Activated CD4-positive, alpha-beta T cell treated with anti-CD3 and anti-CD28 coated beads, Interleukin-2, amount 50 U/mL, for 1 hour (primary cell): ENCODE measurements at places on chromosomes 1 and 21.

- no peak for DNase-seq
Observed at GRCh38 chr21:36792505-36792967, 93.6 kb downstream of the SIM2 start.

GRCh38 chr1:88916883-88917282 is 25.5 kb upstream of the GTF2B start:
- DNase-seq = no peak

- DNase-seq = no peak
Observed at GRCh38 chr21:24844671-24845070, 762.6 kb downstream of the MRPL39 start.

DNA sequence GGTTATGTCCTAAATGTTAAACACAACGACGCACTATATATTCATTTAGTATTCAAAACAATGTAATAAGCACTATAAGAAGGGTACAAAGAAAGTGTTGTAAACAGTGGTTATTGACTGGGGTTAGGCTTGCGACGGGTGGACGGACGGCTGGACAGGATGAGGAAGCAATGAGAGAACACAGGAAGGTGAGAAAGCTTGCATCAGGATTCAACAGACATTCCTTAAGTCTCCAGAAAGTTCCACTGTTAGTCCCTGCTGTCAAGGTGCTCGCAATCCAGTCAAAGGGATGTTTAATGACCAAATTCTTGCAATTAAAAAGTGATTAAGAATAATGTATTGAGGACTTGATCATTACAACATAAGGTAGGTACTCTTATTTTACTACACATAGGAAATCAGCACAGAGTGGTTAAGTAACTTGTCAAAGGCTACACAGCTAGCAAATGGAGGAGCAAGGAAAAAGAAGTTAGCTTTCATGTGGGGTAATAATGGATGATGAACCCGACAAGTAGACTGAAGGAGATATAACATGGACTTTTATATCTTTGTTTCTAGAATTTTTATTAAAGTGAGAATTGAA is 994 bp upstream of the ACBD6 start:
- DNase-seq = no peak

DNA sequence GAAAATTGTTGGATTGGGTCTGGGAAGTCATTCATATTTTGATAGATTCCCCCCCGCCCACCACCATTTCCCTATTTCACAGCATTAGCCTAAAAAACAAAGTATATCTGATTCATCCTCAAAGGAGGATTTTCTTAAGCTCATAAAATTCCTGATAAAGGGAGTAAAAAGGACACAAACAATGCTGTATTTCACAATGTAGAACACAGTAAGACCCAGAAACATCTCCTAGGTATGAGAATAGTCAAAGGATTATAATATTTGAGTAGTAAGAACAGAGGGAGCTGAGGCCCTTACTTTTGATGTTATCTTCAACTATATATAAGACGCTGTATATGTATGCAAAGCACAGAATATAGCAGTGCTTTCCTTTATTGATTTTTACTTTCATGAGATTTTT is 225.3 kb downstream of the TGFB2 start:
- no peak for DNase-seq

DNA sequence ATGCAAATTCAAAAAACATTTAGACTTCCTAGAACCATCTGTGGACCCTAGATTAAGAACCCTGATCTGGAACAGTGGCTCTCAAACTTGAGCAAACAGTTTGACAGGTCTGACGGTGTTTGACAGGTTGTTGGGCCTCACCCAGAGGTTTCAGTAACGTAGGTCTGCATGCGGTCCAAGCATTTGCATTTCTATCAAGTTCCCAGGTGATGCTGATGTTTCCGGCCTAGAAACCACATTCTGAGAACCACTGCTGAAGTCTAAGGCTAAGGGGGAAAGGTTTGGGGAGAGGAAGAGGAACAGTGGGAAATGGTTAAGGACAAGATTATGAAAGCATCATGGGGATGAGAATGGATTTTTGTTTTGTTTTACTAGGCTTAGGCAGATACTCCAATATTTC is 48.6 kb downstream of the MDM4 start:
- no peak for DNase-seq

GRCh38 chr1:6109688-6110087 is 64.0 kb downstream of the KCNAB2 start:
- no peak for DNase-seq

- DNase-seq = no peak
Observed at GRCh38 chr1:17829579-17829978, 74.4 kb downstream of the ACTL8 start.

DNA sequence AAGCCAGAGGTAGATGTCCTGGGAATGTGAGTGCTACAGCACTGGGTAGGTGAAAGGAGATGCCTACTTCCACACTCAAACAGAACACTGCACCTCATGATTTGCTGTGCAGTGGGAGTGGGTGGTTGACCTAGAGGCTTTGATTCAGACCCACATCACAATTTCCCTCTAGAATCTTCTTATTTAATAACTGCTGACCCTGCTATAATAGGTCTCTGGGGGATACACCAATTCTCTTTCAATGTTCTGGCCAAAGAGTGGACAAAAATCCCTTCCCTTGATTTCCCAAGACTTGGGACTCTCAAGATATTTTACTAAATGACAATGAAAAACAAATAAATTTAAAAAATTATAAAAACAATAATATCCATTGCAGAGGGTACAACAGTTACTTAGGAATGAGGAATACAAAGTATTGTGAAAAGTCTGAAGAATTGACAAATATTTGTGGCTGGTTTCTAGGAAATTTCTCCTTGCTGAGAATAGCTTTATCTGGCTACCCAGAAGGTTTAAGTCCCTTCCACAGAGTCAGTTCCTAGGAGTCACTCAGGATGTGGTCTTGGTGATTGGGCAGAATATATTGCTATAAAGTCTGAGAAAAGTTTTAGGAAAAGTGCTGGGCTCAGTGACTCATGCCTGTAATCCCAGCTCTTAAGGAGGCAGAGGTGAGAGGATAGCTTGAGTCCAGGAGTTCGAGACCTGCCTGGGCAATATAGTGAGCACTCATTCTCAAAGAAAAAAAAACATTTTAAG is 2.4 kb upstream of the FCGR2A start:
- DNase-seq = no peak

GRCh38 chr1:230745071-230745470 is 2.1 kb upstream of the CAPN9 start:
- no peak for DNase-seq

GRCh38 chr1:214708321-214708955 is 105.4 kb downstream of the CENPF start:
- no peak for DNase-seq

DNA sequence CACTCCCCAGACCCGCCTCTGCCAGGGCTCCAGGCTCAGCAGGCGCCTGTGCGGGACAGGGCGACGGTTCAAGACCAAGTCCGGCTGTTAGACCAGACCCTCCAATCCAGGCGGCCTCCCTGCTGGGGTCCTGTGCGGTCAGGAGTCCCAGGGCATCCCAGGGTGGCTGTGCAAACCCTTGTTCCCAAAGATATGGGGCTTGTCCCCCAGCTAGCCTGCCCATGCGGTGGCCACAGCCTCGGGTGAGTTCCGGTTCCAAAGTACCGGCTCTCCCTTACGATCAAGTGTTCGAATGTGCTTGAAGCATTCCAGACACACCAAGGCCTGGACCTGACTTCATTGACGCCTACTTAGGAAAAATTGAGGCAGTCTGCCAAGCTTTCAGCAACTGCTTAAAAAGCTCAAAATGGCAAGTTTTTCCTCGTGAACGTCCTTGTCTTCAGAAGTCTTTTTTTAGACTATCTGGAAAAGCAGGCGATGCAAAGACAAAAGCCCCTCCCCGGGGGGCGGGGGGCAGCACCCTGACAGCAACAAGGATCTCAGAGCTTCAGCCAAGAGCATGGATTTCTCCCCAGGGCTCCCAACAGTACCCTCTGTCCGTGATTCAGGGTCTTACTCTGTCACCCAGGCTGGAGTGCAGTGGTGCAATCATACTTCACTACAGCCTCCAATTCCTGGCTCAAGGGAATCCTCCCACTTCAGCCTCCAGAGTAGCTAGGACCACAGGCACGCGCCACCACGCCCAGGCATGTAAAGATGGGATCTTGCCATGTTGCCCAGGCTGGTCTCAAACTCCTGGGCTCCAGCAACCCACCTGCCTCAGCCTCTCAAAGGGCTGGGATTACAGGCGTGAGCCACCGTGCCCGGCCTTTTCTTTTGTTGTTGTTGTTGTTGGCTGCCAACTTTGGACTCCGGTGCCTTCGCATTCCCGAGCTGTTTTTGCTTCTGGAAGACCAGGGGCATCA is 2.3 kb downstream of the FAAP20 start:
- DNase-seq = no peak

DNA sequence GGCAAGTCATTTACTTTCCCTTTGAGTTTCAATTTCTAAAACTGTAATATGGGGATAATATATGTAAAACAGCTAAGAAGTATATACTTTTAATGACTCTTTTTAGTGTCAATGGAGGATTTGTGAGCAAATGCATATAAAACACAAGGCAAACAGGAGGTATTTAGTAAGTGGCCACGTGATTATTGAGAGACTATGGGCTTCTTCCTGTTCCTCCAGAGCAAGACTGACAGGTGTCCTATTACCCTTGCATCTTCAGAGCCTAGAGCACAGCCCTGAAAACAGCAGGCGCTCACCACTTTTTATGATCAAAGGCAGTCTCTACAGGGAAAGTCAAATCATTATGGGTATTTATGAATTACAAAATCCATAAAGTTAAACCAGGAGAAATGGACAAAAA is 941 bp upstream of the ROR1 start:
- DNase-seq = no peak

DNA sequence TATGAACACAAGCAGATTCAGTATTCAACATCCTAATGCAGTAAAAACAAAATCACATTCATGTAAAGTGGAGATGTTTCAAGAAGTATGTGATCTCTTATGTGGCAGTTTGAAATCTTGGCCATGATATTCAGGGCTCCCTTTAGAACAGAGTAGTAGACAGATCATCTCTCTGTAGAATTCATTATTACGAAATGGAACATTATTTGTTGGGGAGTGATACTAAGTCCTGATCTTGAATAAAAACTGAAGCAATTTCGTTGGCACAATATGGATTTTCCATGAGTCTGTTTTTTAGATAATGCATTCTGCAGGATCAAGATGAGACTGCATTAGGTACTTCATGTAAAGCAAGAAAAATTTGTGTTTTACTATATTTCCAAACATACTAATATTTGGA is 264.4 kb upstream of the NRIP1 start:
- DNase-seq = no peak

GRCh38 chr1:241560849-241561187 is 28.6 kb downstream of the KMO start:
- DNase-seq = no peak

DNA sequence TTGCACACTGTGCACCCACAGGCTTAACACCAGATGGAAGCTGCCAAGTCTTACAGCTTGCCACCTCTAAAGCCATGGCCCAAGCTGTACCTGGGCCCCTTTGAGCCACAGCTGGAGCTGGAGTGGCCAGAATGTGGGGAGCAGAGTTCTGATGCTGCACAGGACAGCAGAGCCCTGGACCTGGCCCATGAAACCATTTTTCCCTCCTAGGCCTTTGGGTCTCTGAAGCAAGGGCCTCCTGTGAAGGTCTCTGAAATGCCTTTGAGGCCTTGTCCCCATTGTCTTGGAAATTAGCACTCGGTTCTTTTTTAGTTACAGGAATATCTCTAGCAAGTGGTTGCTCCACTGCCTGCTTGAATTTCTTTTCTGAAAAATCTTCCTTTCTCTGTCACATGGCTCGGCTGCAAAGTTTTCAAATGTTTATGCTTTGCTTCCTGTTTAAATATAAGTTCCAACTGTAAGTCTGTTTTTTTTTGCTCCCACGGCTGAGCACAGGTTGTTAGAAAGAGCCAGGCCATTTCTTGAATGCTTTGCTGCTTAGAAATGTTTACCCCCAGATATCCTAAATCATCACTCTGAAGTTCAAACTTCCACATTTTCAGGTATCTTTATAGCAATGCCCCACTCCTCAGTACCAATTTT is 156.8 kb upstream of the GORAB start:
- no peak for DNase-seq

DNA sequence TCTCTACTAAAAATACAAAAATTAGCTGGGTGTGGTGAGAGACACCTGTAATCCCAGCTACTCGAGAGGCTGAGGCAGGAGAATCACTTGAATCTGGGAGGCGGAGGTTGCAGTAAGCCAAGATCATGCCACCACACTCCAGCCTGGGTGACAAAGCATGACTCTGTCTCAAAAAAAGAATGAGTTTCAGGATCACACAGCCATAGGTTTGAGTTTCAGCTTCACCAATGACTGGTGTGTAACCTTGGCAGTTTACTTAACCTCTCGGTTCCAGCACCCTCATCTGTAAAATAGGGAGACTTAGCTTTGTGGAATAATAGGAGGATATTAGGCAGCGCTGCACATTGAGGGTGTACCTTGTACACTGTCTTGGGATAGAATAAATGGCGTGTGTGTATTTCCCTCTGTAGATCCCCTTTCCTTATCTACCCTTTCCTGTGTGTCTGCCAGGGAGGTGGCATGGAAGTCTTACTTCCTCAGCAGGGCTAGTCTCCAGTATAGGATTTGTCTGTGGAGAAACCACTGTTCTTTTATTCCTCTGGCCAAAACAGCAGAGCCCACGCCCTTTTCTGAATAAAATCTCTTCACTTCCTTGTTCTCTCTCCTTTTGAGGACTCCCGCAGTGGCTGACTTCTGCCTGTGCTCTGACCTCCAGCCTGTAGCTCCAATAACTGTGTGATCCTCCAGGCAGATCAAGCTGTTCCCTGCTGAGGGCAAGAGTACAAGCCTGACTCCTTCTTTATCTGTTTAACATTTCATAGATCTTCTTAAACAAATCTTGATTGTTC is 90.4 kb downstream of the HHAT start:
- DNase-seq = no peak

DNA sequence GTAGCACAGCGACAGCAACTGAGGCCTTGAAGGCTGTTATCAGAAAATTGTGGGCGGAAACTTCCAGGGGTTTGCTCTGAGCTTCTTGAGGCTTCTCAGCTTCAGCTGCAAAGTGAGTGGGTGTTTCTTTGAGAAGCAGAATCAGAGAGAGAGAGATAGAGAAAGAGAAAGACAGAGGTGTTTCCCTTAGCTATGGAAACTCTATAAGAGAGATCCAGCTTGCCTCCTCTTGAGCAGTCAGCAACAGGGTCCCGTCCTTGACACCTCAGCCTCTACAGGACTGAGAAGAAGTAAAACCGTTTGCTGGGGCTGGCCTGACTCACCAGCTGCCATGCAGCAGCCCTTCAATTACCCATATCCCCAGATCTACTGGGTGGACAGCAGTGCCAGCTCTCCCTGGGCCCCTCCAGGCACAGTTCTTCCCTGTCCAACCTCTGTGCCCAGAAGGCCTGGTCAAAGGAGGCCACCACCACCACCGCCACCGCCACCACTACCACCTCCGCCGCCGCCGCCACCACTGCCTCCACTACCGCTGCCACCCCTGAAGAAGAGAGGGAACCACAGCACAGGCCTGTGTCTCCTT is at the start of gene FASLG:
FASLG (plus strand) TSS at position 233 of the 583 bp plus-strand sequence; CDS start at position 332, 99 bp downstream.
- peak; percentile 32 for DNase-seq

DNA sequence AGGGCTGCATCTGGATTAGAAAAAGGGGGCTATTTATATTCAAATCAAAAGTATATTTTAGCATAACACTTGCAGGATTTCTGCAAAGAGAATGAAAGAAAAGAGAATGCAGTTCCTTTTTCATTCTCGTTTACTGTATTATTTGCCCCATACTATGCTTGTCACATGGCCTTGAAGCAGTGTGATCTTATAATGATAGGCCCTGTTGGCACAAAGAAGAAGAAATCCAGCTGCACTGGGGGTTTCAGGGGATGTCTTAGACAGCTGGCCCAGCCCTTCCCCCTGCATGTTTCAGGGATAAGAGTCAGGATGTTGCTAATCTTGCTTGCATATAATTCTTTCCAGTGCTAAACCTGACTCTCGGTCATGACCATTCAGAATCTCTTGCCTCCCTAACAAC is 369.5 kb downstream of the SEC16B start:
- no peak for DNase-seq
